ENCODE measurements at places on chromosomes 3 and 15.

GRCh38 chr3:186653080-186653707 is 12.6 kb upstream of the HRG start:
- no peak for DNase-seq

DNA sequence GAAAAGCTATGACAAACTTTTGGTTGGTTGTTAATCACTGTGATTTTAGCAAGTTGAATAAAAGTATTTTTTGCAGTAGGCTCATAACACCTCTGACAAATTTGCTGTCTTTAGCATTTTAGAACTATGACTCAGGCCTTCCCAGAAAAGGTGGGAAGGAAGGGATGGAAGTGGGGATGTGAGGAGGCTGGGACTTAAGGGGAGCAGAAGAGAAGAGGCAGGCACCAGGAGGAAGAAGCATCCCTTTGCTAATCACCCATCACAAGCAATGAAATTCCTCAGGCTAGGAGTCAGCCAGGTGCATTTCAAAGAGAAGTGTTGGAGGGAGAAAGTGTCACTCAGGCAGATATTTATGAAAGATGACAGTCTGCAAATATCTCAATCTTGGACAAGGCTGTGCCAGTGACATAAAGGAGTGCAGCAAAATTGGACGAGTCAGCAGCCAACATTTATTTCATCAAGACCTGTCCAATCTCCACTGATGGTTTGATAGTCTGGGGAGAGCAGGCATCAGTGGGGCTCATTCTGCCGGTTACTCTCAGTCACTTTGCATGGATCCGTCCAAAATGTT is 337.3 kb upstream of the ARRDC4 start:
- no peak for DNase-seq

- DNase-seq = no peak
These were observed 188.5 kb upstream of the TLE3 start for GRCh38 chr15:70286113-70286806.

DNA sequence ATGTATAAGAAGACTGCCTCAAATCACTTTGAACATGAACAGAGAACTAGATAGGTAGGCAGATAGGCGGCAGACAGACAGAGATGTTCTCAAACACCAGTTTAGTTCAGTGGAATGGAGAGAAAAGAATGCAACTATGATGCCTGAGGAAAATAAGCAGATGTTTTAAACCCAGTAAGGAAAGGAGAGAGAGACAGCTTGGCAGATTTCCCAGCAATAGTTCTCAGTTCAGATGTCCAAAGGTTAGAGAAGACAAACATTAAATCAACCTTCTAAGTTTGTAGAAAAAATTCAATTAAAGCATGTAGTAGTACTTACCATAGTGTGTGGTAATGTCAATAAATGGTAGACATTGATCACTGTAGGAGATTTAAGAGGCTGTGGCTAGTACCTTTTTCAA is 209.6 kb upstream of the PFN2 start:
- no peak for DNase-seq

- DNase-seq = no peak
These were observed 288.6 kb downstream of the NTRK3 start for GRCh38 chr15:87967951-87968350.

- DNase-seq = no peak
These were observed 64.0 kb upstream of the TTBK2 start for GRCh38 chr15:42984493-42985034.

DNA sequence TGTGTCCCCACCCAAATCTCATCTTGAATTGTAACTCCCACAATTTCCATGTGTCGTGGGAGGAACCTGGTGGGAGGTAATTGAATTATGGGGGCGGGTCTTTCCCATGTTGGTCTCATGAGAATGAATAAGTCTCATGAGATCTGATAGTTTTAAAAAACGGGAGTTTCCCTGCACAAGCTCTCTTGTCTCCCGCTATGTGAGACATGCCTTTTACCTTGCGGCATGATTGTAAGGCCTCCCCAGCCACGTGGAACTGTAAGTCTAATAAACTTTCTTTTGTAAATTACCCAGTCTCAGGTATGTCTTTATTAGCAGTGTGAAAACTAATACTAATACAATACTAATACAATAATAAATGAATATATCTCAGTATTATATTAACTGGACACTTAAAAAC is 9.9 kb upstream of the YEATS2 start:
- no peak for DNase-seq

GRCh38 chr15:27670486-27671209 is 428.5 kb downstream of the OCA2 start:
- no peak for DNase-seq

DNA sequence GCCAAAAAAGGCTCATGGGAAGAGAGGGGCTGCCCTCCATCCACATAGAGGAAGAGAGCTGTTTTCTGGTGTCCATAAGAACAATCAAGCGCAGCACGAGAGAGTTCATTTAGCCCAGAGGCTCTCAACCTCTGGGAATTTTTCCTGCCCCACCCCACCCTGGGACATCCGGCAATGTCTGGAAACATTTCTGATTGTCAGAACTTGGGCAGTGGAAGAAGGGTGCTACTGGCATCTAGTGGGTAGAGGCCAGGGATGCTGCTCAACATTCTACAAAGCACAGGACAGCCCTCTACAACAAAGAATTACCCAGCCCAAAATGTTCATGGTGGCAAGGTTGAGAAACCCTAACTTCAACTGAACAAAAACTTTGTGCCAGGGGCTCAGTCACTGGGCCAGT is 92.9 kb downstream of the RAB11A start:
- DNase-seq = no peak

DNA sequence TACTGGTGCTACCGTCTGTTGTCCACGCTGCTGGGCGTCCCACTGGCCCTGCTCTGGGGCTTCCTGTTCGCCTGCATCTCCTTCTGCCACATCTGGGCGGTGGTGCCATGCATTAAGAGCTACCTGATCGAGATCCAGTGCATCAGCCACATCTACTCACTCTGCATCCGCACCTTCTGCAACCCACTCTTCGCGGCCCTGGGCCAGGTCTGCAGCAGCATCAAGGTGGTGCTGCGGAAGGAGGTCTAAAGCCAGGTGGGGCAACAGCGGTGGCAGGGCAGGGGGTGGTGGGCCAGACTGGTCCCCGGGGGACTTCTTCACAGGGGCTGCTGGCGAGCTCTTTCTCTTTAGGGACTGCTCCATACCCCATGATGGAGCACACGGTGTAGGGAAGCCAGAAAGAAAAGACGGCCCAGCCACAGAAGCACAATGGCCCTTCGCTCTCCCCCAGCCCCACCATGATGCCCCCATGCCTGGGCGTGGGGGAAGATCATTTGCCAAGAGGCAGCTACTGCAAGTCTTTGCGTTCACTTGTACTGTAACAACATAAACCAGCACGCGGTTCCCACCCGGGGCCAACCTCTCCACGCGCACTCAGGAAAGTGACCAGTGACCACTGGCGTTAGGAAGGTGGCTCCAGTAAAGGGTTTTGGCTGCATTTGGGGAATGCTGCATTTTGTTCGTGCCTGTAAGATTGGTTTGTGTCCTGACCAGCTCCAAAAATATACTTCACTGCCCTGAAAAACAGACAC is 12.2 kb downstream of the CAV3 start:
- no peak for DNase-seq

DNA sequence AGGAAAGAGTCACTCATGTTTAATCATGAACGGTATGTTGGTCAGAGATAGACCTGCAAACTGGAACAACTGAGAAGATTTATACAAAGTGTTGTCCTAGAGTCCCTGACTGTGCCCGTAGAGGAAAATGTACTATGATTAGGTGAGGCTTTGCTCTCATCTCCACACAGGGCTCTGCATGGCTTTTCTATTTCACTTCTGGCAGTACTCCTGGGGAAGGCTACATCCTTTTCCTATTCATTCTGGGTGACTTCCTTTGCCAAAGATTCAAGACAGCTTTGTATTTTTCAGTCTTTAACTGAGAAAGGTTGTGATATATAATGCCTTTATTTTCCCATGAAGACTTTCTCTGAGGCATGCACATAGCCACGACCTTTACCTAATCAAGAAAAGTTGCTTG is 414.7 kb downstream of the ZBTB20 start:
- no peak for DNase-seq

DNA sequence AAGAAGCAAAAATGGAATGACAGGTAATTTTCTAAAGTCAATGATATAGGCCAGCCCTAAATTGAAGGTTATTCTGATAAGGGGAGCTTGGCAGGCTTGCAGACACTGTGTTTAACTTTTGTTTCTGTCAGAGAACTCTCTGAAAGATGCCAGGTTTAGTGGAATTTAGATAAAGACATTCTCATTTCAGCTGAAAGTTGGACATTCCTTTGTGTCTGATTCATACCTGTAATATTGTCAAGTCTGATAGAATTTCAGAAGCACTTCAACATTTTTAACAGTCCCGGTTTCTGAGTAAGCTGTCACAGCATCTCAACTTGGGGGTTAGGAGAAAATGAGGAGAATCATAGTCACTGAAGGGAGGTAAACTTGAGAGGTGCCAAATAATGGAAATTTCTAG is 84.0 kb downstream of the DIPK2A start:
- DNase-seq = no peak

- DNase-seq = no peak
These were observed 382.4 kb downstream of the IL5RA start for GRCh38 chr3:2727610-2728318.

GRCh38 chr3:188542196-188542595 is 388.2 kb downstream of the LPP start:
- no peak for DNase-seq

DNA sequence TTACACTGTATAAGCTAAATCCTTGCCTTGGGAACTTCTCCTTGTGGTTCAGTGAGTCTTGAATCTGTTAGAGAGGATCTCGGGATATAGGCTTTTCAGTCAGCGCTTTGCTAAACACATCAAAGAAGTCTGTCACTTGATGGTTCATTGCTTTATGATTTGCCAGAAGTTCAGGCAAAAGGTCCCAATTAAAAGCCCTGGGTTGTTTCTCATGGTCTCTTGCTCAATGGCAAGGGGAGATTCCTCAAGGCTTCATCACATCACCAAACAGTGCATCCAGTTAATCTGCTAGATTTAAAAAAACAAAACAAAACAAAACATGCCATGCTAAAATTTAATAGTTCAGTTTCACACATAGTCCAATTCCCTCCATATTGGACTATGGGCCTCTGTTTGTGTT is 114.8 kb downstream of the FILIP1L start:
- DNase-seq = no peak

GRCh38 chr15:69088300-69088965 is 72.0 kb upstream of the GLCE start:
- no peak for DNase-seq

DNA sequence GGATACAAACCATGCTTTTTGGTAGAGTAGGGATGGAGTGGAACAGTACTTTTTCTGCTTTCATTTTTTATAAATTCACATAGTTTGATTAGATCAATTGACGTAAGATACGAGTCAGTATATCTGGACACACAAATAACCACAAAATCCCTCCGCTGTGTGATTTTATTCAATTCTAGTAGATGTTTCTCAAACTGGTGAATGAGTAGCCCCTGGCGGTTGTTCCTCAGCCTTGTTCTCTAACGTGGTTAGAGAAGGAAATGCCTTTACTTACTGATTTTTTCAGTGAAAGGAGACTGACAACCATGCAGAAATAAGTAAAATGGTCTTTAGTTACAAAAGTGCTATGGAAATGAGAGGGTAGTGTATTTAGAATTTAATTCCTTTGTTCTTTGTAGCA is 161.0 kb downstream of the TCF12 start:
- no peak for DNase-seq

DNA sequence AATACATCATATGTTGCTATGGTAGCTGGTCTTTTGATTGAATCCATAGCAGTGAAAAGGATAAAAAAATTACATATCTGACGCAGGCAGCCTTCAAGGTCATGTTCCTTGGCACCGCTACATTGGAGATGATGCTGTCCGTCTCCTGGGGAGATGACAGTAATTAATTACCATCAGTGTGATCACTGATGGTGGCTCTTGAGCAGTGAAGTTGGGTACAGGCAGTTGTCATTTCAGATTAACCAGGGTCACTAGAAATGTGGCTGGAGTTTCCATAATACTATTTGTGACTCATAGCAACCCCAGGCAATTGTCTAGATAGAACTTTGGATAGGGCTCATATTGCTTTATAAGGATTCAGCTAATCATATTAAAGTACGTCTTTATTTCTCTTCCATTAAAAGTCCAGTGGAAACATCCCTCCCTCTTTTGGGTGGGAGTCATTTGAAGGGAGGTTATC is 136.3 kb downstream of the THSD4 start:
- no peak for DNase-seq

DNA sequence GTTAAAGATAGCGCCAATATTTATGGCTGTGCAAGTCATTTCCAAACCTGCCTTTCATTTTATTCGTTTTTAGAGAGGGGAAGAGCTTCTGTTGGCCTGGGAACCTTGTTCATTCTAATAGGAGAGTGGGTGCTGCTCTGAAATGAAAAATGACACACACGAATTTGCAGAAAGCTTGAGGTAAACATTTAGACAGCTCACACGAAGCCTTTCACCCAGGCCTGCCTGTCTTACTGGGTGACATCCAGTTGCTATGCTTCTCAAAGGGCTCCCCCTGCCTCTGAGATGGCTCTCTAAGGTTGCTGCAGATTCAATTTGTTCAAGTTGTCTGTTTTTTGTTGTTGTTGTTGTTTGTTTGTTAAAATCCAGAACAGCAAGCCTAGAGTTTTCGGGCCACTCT is 18.2 kb downstream of the PEX5L start:
- DNase-seq = no peak

DNA sequence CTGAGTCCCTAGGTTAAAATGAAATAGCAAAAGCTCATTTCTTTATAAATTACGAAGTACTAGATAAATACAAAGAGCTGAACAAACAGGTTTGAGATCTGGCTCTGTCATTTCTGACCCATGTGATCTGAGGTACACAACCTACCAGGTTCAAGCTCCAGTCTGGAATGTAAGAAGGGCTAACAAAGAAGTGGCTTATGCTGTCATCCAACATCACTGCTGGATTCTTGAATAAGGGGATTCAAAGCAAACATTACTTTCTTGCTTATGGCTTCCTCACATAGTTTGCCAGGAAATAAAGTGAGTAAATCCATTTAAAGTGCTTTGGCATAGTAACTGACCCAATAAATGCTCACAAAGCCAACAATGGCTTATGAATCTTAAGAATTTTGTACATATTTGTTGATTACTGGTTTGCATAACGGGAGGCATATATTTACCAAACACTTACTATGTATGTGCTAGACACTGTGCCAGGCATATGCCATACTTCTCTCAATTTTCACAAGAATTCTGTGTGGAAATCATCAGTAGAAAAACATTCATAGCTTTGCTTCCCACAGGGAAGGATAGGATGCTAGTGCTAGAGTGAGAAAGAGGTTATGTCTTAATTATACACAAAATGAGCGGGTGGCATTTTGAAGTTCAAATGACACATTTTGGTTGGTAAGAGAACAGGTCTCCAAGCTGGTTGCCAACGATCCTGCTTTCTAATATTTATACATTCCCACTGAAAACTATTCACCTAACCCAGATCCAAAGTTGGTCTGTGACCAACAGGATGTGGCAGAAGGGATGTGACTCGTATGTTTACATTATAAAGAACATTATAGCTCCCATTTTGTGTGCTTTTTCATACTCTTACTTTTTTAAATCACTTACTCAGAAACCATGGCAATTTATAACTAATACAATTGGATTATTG is 38.7 kb upstream of the CSPG5 start:
- DNase-seq = no peak

DNA sequence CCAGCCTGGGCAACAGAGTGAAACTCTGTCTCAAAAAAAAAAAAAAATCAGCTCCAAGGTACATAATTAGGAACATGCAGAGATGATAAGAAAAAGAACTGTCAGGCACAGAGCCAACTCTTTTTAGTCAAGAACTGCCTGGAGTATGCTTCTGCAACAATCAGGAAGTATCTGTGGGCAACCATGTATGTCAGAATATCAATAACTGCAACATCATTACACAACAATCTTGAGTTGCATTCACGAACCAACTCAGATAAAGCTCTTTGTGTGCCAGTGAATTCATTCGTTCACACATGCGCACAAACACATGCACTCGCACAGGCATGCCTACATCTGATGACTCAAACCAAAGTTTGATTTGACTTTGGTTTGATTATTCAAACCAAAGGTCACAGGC is 32.1 kb downstream of the EFHB start:
- DNase-seq = no peak
